ENCODE measurements at places on chromosomes 3 and 15.

DNA sequence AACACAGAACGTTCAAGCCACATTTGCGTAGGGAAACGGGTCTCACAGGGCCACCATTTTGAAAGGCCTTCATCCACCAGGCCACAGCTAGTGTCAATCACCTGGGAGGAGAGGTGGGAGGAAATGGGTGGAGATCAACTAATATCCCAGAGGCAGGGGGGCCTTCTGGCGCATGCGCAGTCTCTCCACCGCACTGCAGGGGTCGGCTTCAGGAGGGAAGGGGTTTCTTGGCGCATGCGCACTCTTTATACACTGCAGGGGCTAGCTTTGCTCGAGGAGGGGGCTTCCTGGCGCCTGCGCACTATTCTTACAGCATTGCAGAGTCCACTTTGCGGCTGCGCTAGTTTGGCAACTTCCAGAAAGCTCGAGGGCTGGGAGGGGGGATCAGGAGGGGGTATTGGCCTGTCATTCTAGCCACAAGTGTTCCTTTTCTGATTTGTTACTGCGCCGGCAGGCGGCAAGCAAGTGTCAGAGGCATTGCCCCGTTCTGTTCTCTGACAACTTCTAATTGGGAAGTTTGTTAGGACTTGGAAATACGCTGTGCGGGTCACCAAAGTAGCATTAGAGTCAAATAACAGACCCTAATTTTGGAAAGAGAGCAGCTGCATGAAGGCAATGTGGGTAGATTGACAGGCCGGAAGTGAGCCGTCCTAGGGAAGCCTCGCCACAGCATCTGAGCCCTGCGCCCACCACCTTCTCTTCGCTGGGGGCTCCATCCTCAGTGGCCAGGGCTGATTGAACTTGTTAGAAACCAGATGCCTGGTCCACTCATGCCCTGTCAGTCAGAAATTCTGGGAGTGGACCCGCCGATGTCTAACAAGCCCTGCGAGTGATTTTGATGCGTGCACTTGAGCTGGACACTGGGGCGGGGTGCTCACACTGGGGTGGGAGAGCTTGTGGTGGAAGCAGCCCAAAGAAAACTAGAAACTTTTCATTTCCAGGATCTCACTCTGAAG lies 173.5 kb upstream of the NDN start:
- DNase-seq, result no peak

- DNase-seq, result no peak
These were observed 10.0 kb downstream of the PHC3 start for GRCh38 chr3:170171563-170171962.

- DNase-seq, result no peak
These were observed 330.4 kb upstream of the ICE2 start for GRCh38 chr15:60809375-60809774.

- peak; percentile 22 for DNase-seq
These were observed 9.7 kb upstream of the FBLN2 start for GRCh38 chr3:13539292-13539638.

- no peak for DNase-seq
These were observed 3.1 kb downstream of the CFAP44 start for GRCh38 chr3:113438224-113438623.

- DNase-seq, result peak; percentile 10
These were observed 544.7 kb downstream of the MECOM start for GRCh38 chr3:169118666-169119370.

DNA sequence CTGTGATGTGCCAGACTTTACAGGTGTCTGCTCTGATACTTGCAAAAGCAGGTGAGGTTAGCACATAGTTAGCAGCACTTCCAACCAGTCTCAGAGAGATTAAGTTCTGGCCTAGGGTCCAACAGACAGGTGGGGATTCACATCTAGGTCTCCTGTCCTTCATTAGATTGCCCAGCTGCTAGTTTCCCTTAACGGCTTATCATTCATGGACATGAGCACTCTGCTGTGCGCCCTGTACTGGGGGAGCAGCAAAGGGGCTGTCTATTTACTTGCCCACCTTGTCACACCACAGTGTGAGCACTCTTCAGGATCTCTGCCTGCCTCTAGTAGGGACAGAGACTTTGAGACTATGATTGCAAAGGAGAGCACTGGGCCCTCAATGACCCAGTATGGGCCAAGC lies 8.7 kb downstream of the SPSB4 start:
- no peak for DNase-seq

- DNase-seq, result peak; percentile 62
These were observed 166.3 kb downstream of the VGLL4 start for GRCh38 chr3:11477407-11477911.

DNA sequence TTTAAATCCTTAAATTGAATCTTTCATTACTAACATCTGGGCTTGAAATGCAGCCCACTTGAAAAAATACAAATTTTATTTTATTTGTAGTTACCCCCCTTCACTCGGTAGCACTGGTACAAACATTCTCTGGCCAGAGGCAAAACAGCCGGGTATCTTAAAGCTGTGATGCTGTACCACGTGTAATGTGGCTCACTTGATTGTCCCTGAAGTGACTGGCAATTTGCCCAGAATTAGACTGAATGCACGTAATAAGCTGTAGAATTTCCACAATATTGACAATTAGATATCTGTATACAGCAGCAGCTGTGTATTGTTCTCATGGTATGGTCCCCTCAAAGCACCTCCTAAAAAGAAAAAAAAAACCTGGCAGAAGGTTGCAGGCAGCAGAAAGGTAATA lies 192.8 kb upstream of the TBC1D5 start:
- DNase-seq, result no peak

GRCh38 chr15:50257924-50258323 lies 7.6 kb downstream of the HDC start:
- DNase-seq, result peak; percentile 14

GRCh38 chr3:21991061-21991460 lies 240.1 kb upstream of the ZNF385D start:
- no peak for DNase-seq

- DNase-seq, result no peak
These were observed 97.8 kb upstream of the HERC1 start for GRCh38 chr15:63931556-63931955.

DNA sequence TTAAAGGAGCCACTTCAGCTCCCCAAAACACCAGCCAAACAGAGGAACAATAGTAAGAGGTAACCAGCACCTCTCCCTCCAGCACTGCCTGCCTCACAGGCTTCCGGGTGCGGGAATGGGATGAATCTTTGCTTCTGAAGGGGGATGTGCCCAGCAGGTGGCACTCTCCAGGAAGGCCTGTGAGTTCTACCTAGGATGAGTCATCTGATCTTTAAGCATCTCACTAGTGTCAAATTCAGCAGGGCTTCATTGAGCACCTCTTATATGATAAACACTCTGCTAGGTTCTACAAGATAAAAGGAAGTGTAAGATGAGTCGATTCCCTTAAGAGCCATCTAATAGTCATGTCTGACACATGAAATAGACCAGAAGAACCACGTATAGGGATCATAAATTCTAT lies 237.4 kb upstream of the UMPS start:
- no peak for DNase-seq

DNA sequence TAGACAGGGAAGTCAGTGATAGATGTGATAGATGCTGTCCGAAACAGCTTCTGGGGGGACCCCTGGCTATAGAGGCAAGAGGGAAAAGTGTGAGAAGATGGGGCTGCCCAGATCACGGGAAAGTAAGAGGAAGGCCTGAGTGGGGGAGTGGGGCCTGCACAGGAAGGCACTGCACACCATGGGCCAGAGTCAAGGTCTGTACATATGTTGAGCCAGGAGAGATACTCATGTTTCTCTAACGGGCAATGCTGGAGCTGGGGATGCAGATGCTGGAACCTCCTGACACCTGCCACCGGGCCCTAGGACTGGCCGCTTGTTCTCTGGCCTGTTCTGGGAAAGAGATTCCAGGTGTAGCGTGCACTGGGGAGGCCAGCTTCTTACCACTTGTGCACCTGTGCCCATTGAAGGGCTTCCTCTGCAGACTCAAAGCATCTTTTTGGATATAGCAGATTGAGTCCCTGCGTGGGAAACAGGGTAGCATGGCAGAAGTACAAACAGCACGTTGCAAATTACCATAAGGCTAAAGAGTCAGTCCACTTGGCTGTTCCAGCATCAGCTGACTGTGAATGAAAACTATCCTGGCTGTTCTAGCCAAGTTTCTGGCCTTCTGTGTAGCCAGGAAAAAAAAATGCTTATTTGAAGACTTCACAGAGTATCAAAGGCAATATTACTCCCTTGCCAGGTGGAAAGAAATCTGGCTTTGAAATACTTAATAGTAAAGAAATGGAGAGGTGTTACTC lies 77.1 kb upstream of the GSK3B start:
- peak; percentile 43 for DNase-seq

GRCh38 chr15:69731581-69731980 lies 279.0 kb downstream of the RPLP1 start:
- DNase-seq, result no peak

DNA sequence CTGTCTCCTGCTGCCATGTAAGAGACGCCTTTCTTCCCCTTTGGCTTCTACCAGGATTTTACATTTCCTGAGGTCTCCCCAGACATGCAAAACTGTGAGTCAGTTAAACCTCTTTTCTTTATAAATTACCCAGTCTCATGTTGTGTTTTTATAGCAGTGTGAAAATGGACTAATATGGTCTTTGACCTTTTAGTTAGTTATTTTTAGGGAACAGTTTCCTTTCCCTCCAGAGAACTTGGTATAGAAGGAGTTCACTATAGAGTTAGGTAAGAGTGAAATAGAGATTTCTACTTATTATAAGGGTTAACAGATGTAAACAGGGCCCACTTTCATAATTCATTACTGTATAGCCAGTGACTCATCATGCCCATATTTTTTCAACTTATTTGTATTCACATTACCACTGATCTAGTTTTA lies 170.9 kb downstream of the UNC13C start:
- no peak for DNase-seq

DNA sequence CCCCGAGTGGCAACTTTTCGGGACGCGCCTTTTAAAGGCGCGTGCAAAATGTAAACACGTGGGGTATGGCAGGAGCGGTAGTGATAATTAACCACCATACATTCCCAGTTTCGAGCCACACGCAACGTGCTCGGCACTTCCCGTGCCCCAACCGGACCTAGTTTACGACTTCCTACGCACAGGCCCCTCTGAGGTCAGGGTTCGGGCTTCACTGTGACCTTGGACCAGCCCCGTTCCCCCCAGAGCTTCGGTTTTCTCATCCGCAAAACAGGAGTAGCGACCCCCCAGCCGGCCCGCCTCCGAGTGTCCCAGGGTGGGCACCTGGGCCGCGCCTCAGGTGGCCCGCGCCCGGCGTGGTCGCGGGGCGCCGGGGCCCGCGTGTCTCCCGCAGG lies 451 bp downstream of the CHCHD4 start:
- DNase-seq, result peak; percentile 52

GRCh38 chr3:45269952-45270351 lies 43.9 kb upstream of the TMEM158 start:
- DNase-seq, result no peak

DNA sequence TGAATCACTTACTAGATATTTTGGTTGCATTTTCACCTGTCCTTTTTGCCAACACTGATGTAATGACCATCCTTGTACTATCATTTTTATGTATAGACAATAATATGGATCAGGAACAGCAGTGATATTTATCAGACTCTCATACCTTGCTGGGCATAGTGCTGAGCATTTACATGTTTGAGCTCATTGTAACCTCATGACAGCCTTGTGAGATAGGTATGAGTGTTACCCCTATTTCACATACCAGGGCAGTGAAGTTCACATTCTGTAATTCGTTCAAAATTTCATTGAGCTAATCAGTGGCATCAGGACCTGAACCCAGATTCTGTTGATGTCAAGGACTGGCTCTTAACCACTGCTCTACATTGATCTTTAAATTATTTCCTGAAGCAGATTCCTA lies 221.5 kb upstream of the TBL1XR1 start:
- DNase-seq, result no peak

DNA sequence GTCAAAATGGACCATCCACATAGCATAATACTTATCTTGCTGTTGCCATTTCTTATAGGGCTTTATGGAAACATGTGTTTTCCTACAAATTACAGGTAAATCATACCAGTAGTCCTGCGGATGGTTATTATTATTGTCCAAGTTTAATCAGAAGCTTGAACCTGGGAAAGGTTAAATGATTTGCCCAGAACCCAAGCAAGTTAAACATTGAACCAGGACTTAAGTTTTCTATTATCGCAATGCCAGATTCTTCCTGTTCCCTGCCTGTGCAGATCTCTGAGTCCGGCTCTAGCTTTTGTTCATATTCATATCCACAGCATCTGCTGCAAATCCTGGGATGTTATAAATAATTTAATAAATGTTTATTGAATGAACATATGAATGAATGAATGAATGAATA lies 12.5 kb downstream of the LPP start:
- DNase-seq, result no peak

DNA sequence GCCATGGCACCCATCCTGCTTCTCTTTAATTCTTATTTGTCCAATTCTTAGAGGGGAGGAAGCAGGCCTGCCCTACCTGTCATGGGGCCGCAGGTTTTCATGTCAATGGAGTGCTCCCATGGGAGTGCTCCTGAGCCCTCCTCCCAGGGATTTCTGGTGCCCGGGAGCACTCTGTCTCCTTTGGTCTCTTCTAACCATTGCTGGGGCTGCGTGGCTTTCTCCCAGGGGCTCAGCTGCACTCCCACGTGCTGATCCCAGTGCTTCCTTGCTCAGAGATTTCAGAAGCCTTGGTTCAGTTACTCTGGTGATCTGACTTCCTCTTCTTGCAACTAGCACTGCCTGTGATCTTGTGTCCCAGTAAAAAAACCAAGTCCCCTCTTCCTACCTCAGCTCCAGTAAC lies 68.0 kb upstream of the ARL8B start:
- no peak for DNase-seq

DNA sequence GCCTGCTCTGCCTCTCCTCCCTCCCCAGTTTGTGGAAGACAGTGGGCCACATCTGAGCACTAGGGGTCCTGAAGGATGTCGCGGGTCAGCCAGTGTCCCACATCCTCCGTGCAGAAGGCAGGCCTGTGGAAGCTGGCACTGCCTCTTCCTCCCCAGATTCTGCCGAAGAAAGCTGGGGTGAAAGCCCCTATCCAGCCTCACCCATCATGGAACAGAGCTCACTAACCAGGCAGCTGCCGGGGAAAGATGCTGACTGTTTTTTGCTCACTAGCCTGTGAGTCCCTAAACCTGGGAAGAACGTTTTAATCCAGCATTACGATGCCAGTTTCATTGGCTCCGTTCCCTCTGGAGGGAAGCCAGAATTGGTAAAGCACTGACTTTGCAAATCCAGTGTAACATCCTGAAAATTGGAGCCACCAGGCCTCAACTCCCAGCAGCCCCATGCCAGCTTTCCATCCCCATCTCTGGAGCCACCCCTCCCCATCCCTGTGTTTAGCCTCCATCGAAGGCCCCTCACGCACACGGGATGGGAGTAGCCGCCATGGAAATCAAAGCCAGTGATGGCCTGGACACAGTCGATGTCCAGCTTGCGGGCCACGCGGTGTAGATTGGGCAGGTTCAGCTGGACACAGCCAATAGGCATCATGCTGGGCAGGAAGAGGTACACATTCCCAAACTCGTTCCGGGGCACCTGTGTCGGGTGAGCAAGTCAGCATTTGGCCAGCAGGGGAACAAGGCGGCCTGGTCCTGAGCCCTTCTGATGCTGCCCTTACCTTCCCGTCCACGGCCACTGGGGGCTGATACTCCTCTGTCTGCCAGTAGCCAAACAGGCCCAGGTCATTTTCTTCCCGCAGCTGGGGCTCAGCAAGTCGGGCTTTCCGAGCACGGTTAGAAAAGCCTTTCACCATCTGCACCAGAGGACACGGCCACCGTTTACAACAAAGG lies 23.5 kb downstream of the TMEM43 start:
- DNase-seq, result no peak
